Stimulated activated naive CD4-positive, alpha-beta T cell treated with Interleukin-2 at 50 U/mL for 16 hours (primary cell): ENCODE measurements at places on chromosomes 5 and 9.

GRCh38 chr5:151382576-151382975, 35.2 kb upstream of the SLC36A2 start:
- no peak for DNase-seq

- no peak for DNase-seq
Observed at GRCh38 chr9:97307091-97307490, 368 bp upstream of the CCDC180 start.

GRCh38 chr9:87725900-87726709, at the start of gene CTSL:
Gene CTSL, plus strand, starts transcription at chr9:87726119. Its CDS starts 1,485 bp downstream, at chr9:87727604.
- DNase-seq = peak; percentile 30

DNA sequence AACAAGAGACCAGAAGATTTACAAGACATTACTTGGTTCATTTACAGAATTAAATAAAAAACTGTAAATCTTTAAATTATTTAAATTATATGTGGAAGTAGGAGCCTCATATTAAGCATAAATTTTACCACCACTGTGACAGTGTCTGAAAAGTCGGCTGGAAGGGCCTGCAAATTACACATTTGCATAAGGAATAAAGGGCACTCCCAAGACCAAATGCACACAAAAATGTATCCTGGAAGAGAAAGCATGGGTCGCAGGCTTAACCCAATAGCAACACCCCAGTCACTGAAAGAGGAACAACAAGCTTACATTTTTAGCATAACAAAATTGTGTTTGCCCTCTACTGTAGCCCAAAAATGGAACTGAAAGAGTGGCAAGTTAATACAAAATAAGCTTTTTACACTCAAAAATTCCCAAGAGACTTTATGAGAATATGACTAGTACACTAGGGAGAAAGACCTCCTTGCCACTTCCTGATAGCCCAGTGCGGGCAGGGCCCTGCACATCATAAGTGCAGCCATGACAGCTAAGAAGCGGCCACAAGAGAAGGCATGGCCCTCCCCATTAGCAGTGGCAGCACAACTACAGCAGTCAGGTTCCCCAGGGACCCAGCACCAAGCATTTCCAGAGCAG, 482.0 kb downstream of the DTWD2 start:
- DNase-seq = no peak

DNA sequence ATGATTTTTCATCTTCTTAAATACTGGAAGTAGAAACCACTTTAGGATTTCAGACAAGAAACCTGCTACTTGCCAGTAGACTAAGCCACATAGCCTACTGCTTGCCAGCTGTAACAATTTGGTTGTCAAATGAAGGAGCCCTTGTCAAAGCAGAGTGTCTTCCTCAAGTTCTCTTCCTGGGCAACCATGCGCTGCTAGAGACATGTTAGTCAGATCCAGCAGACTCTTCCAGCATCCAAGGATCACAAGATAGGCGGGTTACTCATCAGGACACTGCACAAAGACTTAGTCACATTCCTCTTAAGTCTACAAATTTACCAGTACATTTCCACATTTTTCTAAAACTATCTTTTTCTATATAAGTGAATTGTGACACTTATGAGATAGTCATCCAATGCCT, 24.4 kb downstream of the SKIC3 start:
- no peak for DNase-seq

DNA sequence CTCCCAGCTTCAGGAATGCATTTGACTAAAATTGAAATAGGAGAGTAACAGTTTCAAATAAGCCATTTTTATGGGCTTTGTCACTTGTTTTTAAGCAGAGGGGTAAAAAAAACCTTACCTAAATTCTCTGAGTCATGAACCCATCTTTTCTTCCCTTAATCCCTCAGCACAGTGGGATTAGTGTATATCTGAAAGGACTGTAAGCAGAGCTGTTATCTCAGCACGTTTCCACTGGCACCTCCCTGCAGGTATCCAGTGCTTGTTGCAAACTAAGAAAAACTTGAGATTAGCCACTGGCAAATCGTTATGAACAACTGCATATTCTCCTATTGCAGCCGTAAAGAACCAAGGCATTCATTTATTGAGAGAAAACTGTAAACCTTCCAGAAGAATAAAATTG, 872.7 kb downstream of the EFNA5 start:
- DNase-seq = no peak

DNA sequence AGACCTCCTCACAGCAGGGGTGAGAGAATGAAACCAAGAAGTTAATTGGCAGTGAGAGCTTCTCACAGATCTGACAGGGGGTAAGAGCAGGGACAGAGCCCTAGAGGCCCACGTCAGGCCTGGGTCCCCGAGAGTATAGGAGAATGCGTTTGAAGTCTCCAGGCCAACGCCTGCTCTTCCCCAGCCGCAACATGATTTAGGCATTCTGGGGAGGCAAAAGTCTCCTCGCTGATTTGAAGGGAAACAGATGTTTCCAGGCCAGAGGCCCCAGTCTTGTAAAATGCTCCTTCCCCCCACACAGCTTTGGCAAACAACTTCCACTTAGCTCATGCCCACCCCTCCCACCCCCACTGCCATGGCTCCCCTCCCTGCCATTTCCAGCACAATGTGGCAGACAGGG, 239.2 kb upstream of the TRIM32 start:
- DNase-seq = no peak

DNA sequence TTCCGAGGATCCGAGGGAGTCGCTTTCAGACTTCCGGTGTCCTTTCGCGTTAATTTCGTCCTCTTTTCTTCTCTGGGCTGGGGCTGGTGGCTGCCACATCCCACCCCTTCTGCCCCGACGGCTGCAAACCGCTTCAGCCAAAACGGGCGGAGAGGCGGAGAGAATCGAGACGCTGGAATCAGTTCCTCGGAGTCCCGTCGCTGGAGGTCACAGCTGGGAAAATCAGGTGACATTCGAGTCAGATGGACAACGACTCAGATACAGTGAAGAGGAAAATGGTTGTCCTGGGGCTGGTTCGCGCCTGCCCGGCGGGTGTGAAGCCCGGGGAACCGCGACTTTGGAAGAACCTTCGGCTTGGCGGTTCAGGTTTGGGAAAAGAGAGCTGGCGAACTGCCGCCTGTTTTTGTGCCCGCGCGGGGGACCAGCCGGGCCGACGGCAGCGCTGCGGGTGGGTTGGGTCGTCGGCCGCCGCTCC, 8.9 kb upstream of the NKX2-5 start:
- no peak for DNase-seq

DNA sequence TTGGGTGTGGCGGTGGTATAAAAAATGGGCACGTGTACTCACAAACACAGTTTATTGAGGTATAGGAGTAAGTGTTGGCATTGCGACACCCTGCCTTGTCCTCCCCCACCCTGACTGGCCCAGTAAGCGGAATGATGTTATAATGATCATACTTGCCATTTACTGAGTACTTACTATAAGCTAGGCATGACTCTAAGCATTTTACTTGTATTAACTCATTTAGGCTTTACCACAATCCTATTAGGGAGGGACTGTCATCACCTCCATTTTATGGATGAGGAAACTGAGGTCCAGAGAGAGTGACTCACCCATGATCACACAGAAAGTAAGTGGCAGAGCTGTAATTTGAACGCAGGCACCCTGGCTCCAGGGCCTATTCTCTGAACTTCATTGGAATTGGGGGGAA, 2.3 kb downstream of the SMIM3 start:
- no peak for DNase-seq

DNA sequence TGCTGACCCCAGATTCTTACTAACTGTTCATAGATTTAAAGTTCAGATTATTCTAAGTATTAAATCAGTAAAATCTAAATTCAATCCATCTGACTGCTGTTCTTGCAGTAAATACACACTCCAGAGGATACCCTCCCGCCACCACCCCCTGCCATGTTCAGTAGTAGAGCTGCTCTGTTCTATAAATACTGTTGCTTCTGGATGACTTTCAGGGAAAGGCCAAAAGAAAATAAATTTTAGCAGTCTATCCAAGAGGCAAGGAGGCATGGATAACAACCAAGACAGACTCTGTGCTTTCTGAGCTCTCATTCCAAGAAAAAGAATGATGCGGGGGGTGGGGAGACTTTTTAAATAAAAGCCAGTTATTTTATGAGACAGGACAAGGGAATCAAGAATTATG, 115.1 kb downstream of the ADAMTS6 start:
- DNase-seq = no peak

DNA sequence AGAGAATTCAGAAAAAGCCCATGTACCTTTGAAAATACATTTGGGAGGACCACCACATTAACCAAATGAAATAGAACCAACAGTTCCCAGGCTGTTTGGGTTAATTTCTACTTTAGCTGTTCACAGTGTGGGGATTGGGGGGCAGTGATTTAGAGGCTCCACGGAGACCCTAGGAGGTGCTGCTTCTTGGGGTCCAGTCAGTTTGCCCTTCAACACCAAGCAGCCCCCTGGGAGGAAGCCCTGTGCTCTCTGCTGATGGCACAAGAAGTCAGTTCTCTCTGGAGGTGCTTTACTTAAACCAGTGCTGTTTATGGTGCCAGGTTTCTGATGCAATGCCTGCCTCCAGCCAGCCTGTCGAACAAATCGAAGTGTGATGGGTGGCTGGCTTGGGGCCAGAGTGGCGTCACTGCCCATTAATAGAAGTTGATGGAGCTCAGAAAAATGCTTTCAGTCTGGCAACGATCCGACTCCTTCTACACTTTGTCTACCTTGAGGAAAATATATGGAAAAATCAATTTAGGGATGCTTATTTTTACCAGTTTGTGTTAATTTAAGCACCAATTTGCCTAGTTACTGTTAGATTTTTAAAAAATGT, 134.0 kb downstream of the SNX18 start:
- DNase-seq = no peak

DNA sequence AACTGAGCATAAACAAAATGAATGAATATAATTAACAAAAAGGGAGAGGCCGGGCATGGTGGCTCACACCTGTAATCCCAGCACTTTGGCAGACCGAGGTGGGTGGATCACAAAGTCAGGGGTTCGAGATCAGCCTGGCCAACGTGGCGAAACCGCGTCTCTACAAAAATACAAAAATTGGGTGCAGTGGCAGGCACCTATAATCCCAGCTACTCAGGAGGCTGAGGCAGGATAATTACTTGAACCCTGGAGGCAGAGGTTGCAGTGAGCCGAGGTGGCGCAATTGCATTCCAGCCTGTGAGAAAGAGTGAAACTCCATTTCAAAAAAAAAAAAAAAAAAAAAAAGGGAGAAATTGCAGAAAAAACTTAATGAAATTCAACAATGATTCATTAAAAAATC, 839.3 kb upstream of the CTNND2 start:
- no peak for DNase-seq

DNA sequence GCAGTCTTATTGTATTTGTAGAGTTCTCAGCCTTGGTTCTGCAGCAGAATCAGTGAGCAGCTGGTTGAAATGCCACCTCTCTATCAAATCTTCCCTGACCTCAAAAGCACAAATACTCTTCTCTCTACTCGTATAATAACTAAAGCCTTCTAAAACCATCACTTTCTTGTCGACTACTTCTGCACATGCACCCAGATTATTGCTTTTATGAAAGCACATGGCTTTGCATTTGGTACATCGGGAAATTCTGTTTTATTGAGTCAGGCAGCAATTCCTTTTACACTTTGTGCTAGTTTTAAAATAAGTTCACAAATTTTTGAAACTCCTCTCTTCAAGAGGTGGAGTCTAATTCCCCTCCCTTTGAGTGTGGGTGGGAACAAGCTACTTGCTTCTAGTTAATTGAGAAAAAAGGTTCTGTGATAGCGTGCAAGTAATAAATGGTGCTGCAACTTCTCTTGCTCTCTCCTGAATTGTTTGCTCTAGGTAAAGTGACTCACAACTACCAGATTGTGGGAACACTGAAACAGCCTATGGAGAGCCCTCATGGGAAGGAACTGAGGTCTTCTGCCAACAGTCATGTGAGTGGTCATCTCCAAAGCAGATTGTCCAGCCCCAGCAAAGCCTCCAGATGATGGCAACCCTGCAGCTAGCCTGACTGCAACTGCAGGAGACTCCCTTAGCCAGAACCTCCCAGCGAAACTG, 66.0 kb upstream of the TAF1L start:
- DNase-seq = no peak

- DNase-seq = no peak
Observed at GRCh38 chr5:178732281-178732680, 1.8 kb upstream of the ZNF354A start.

DNA sequence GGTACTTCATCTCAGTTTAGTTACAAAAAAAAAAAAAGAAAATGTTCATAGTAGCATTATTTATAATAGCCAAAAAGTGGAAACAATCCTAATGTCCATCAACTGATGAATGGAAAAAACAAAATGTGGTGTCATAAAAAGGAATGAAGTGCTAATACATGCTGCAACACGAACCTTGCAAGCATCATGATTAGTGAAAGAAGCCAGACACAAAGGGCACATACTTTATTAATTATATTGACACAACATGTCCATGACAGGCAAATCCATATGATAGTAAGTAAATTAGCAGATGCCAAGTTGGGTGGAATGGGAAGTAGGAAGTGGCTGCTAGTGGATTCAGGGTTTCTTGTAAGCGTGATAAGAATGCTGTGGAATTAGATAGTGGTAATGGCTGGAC, 54.2 kb downstream of the PCDHGC5 start:
- no peak for DNase-seq

GRCh38 chr5:156529892-156530291, 202.9 kb downstream of the SGCD start:
- no peak for DNase-seq

DNA sequence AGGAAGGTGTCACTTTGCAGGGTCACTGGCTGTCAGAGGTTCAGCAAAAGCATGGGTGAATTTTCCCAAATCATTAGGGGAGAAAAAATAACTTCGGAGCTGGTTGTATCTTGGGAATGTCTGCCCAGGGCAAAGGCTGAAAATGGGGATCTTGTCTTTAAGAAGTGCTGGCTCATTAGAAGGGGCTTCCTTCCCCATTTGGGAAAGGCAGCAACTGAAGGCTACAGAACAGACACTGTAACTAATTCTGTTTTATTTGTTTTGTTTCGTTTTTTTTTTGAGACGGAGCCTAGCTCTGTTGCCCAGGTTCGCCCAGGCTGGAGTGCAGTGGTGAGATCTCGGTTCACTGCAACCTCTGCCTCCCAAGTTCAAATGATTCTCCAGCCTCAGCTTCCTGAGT, 70.3 kb upstream of the PCA3 start:
- no peak for DNase-seq

DNA sequence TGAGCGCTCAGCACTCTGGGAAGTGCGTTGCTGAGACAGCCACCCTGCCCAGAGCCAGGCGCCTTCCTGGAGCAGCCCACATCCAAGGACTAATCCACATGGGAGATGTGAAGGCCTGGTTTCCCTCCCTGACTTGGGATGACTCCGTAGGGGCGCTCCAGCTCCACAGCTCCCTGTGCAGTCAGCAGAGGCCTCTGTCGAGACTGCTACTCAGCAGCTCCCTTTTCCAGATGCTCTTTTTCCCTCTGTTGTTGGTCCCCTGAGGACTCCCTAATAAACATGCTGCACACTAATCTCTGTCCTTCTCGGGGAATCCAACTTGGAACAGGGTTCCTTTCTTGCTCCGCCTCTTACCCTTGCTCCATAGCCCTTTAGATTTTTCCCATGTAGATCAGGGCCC, 237.3 kb downstream of the ZSWIM6 start:
- DNase-seq = no peak
